ENCODE measurements at places on chromosomes 7 and 10.

DNA sequence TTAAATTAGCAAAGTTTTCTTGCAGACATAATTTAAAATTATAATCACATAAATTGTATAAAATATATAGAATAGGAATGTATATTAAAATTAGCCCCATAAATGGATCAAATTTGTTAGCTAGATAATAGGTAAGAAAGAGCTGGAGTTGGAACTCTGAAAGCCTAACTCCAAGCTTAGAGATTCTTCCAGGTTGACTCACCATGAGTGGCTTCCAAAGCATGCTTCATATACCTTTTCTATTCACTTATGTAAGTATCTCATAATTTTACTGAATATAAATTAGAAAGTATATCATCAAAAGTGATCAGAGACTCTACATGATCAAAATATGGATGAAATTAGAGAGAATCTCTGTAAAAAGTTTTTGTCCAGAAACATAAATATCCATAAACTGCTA, 320.7 kb upstream of the MAGI2 start:
- DNase-seq = no peak

DNA sequence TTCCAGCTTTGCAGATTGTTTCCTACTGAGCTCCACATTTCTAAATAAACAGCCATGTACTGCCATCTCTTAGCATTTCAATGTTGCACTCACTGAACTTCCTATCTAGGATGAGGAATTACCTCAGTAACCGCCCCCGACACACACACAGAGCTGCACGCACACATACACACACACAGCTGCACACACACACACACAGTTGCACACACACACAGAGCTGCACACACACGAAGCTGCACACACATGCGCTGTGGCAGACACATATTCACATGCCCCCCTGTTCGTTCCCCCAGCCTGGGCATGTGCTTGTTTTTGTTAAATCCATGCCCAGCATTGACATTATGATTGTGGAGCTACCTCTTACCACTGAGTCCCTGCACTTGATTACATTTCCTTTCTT, 39.6 kb upstream of the CNPY1 start:
- DNase-seq = no peak

DNA sequence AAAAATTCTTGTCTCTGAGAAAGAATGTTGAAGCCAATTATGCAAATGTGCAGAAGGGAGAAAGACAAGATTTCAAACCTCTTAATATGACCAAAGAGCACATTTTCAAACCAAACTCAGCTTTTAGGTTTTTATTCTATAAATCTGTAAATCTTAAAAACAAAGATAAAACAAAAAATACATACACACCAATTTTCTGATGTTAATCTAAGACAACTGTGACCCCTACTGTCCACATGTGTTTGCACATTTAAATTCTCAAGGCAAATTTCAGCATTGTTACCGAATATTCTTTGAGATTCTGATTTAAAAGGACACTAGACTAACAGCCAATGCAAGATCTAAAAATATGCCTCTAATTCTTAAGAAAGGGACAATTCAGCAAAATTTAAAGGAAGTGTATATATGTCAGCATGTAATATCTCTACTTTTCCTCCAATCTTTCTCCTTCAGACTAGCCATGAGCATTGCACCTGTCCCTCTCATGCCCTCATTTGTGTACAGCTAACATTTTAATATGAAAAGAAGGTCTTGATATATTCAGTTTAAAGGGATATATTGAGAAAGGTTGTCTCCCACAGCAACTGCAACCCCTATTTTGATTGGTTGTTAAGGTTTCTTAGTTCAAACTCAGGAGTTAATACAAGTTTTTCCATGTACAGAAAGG, 417.9 kb downstream of the IPMK start:
- no peak for DNase-seq

DNA sequence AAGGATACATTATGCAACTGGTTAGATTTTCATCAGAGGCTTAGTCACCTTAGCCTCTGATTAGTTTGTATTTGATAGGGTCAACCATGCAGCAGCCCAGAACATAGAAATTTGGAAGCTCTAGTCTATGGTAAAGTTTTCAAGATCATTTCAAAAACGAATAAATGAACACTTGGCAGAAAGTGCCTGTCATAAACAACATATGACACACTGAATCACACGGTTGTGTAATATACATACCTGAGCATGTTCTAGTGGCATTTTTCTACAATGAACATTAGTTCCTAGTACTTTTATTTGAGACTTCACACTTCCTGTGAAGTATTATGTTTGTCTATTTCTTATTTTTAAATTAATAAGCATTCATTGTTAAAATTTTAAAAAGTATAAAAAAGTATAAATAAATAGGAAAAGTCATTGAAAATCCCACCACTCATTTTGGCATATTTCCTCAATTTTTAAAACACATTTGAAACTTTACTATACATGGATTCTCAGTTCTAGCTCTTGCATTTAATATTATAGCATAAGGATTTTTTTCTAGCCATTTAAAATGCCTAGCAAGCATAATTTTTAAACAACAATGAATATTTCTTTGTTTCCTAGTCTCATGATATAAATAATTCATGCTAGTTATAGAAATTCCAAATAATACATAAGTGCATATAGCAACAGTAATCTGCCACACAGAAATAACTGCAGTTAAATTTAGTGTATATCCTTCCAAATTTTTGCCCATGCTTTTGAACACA, 25.7 kb upstream of the PRPS1L1 start:
- DNase-seq = no peak

GRCh38 chr10:988667-989545, 672 bp downstream of the GTPBP4 start:
- DNase-seq = no peak

DNA sequence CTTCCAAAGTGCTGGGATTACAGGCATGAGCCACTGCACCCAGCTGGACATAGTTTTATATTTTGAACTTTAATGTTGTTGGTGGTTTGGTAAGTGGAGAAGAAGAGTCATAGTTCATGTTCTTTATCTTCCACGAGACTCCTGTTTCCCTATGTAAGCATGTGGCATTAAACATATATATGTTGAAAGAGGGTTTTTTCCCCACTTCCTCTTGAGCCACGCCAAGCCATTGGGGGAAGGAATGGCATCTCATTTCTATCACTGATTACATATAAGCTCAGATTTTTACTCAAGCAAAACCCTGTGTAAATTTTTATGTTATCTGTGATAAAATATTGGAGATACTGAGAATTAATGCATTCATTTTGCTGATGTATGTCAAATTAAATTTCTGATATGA, 300.4 kb downstream of the PHF14 start:
- no peak for DNase-seq

DNA sequence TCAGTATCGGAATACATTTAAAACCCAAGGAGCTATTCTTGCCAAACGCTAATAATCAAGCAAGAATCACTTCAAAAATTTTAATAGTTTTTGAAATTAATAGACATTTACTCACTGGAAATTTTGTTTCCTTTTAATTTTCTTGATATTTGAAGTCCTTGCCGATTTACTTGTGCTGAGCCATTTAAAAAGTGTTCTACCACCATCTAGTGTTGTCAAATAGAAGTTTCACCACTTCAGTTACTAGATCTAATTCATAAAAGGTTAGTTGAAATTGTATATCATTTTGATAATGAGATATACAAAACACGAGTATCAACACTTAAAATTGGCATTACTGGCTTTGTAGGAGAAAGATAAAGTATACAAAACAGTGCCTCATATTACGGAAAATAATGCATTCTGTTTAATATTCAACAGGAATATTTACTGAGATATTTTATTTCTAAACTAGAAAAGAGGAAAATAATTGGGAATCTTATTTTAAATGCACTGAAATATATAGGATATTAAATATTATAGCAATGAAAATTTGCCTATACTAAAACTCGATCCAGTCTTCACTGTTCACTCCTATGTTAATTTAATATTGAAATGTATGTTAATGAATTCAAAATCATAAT, 664.8 kb upstream of the SEMA3D start:
- no peak for DNase-seq

- no peak for DNase-seq
Observed at GRCh38 chr7:154990964-154991540, 11.9 kb downstream of the PAXIP1 start.

- DNase-seq = no peak
Observed at GRCh38 chr10:3813986-3814837, 29.2 kb upstream of the KLF6 start.

GRCh38 chr10:48600645-48601505, 4.0 kb downstream of the ARHGAP22 start:
- no peak for DNase-seq

DNA sequence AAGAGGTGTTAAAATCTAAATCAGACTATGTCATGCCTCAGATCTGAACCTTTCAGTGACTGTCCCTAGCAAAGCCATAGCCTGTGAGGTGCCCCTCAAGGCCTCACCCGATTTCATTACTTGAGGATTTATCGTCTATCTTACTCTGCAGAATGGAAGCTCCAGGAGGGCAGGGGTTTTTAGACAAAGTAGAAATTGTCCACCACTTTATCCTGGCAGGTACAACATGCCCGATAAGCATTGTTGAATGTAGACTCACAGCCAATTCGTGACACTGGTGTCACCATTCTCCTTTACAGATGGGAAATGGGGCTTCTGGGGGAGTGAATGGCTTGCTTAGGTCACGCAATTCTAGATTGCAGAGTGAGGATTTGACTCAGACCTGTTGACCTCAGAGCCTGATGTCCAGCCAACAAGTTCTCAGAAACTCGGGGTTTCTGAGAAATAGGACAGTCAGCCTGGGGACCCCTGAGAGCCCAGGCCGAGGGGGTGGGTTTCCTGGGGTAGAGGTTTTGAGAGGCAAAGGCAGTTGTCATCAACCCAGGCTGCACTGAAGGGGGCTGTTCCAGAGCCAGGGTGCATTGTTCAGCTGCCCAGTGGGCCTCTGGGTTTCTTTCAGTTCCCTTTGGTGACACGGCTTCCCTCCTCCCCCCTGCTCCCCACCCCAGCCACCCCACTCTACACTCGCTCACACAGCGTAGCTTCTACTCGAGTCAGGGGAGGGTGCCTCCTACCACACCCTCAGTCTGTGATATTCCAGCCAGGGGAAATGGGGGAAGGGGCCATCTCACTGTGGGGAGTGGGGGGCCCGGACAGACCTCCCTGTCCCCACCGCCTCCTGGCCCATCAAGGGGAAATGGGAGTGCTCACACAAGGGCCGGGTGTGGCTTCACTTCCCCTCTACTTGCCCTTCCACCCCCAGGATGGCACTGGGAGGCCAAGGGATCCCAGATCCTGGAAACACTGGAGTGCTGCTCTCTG, 3.1 kb upstream of the IRF5 start:
- DNase-seq = no peak

DNA sequence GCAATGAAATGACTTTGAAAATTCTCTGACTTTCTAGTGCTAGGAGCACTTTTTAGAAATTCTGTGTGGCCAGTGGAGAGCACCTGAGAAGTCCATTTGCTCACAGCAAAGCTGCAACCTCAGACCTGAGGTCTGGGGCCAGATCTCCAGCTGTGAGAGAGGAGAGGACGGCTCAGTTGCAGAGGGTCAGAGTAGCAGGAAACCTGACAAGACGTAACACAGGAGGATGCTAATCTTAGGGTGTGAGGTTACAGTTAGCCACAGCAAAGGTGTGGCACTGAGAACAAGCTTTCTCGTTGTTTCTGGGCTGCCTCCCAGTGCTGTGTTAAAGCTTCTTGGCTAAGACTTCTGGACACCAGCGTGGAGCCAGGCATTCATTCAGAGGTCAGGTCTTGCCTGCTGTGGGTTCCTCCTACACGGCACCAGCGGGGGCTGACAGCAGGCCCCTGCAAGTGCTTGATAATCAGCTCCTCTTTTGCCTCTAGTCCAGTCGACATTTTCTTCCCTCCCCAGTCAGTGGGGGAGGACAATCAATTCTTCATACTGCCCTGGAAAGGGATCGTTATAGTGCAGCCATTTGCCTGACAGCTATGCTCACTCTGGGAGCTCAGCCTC, 435.4 kb upstream of the DPP6 start:
- DNase-seq = no peak

- no peak for DNase-seq
Observed at GRCh38 chr10:129568583-129569344, 101.7 kb downstream of the MGMT start.

DNA sequence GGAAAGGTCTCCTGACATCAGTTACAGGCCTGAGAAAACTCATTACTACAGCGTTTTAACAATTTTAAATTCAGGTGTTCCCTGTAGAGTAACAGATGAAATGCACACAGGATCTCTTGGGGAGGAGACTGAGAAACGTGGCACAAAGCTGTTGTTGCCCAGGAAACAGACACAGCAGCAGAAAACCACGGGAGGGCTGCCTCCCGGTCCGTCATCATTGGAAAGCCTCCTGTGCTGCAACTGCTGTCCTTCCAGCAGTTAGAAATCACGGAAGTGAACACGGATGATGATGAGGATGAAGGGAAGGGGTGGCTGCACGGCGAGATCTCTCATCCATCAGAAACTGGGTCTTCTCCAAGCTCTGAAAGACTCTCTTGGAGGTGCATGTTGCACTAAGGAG, 94.6 kb upstream of the RNF32 start:
- no peak for DNase-seq

GRCh38 chr7:126016722-126017121, 1087.1 kb upstream of the POT1 start:
- DNase-seq = no peak

DNA sequence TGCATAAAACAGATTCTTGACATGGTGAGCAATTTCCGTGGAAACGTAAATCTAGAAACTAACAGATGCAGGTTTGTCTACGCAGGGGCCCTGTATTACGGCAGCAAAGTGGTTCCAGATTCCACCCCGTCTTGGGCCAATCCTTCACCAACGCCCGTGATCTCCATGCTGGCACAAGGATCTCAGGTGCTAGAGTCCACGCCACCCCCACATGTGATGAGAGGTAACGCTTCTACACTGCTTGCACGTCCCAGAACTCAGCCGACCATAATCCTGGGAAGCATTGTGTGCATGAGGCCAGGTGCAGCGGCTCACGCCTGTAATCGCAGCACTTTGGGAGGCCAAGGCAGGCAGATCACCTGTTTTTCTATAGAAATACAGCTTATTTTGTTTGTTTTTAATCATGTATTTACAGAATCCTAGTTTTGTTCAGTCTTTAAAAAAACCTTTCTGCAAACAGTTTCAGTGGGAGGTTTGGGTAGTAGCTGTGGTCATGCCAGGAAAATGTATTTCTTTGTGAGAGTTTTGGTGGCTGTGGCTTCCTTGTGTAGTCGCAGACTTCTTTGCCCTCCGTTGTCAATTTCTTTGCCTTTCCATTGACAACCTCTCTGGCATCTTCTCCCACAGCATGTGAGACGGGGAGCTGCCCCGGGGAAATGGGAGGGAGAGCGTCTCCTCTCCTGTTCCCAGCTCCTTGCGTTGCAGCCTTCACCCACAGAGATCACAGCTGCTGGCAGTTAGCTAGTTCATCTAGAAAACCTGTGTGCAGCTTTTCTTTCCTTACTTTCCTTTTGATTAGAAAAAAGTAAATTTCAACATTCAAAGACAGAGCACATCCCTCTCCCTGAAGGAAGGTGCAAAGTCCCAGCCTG, 35.7 kb downstream of the ITIH2 start:
- DNase-seq = no peak

DNA sequence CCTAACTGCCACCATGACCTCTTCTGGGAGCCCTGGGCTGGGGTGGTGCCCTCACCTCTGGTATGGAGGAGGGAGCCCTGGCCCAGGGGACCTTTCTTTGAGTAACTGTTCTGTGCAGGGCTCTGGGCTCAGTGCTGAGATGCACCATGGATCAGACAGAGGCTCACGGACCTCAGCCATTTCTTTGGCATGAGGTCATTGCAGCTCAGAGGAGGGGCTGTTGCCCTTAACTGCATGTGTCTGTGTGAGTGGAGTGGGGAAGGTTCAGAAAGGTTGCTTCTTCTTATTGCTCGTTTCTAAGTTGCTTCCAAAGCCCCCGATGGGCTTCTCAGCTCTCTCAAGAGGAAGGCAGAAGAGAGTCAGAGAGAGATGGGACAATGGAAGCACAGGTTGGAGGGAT, 233.9 kb downstream of the RPS24 start:
- no peak for DNase-seq
